ENCODE measurements at places on chromosomes 1 and 21. TPM values are rescaled to one million over a fixed set of nuclear protein-coding genes. Genes with fewer than 3 reads are reported as not detected.

Gene SH2D2A
- polyA plus RNA-seq: 1.1 TPM

Gene SV2A
- 23.3 TPM for polyA plus RNA-seq

Gene BRINP3
- polyA plus RNA-seq: 5.0 TPM

Gene FCRL1
- not detected for polyA plus RNA-seq

Gene NKAIN1
- polyA plus RNA-seq: 2.4 TPM

Measured in cardiac muscle cell (in vitro differentiated cells and primary cell).